NCI-H2081 (cell line): ENCODE measurements at places on chromosomes 2 and 18.

DNA sequence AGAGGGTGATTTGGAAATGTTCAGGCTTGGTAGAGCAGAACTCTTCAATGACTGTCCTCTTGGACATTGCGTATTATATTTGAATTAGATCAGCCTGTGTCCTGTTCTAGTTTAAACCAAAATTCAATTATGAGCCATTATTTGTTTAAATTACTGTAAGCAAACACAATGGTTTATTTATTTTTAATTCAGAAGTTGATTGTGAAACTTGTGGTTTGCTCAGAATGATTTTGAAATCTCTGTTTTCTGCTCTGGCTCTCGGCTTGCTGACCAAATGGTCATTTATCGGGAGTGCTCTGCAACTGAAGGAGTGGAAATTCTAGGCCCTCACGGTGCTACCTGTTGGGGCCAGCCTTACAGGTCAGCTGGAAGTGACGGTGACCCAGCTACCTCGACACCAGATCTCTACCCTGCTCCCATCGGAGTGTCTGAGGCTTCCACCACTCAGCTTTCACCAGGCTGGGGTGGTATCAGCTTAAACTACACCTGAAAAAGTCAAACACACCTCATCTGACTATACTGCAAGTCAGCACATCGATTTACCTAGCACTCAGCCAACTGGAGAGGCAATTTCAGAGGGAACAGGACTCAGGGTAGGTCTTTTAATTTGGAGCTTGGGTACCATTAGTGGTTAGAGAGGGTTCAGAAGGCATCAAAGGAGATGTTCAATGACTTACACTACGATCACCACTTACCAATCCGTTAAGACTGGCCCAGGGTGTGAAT lies 36.8 kb upstream of the GPD2 start:
- DNase-seq, result no peak

DNA sequence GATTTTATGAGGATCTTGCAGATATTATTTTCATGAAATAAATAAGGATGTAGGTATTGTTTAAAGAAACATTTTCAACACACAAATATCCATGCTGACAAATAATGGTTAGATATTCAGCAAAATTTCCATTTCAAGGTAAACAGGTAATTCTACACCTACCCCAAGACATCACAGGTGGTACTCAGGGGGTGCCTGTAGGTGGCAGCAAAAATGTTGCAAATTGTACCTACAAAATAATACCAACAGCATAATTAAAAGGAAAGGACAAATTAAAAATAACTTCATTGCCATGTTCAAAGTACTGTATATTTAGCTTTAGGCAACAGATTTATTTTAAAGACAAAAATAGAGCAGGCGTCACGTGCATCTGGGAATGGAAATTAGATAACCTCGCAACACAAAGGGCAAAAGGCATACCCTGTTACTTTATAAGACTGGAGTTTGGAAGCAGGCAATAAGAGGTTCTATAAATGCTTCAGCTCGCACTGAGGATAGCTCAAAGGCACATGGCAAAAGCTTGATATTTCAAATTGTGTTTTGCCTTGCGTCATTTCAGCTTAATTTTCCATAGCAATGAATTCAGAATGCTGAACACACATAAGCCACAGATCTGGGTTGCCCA lies 630.5 kb downstream of the TDRD15 start:
- DNase-seq, result peak; percentile 43

GRCh38 chr18:79516441-79516931 lies 120.8 kb downstream of the NFATC1 start:
- no peak for DNase-seq

DNA sequence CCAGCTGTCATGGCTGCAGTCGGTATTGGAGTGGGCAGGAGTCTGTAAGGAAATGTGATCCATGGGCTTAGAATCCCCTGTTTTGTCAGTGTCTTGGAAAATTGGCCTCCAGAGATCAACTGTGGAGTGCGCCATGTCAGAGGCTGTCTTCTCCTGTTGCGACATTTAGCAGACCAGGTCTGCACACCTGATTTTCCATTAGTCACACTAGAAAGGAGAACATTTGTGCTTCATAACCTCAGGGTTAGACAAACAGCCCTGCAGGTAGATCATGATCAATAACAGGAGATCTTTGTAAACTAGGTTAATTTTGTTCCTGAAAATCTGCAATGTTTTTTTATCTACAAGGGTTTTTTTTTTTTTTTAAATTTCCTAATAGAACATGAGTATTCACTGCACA lies 28.0 kb downstream of the LDLRAD4 start:
- no peak for DNase-seq

- DNase-seq, result no peak
These were observed 270.2 kb downstream of the EN1 start for GRCh38 chr2:118577202-118577601.

- DNase-seq, result no peak
These were observed 10.8 kb upstream of the CRACDL start for GRCh38 chr2:98946855-98947254.

DNA sequence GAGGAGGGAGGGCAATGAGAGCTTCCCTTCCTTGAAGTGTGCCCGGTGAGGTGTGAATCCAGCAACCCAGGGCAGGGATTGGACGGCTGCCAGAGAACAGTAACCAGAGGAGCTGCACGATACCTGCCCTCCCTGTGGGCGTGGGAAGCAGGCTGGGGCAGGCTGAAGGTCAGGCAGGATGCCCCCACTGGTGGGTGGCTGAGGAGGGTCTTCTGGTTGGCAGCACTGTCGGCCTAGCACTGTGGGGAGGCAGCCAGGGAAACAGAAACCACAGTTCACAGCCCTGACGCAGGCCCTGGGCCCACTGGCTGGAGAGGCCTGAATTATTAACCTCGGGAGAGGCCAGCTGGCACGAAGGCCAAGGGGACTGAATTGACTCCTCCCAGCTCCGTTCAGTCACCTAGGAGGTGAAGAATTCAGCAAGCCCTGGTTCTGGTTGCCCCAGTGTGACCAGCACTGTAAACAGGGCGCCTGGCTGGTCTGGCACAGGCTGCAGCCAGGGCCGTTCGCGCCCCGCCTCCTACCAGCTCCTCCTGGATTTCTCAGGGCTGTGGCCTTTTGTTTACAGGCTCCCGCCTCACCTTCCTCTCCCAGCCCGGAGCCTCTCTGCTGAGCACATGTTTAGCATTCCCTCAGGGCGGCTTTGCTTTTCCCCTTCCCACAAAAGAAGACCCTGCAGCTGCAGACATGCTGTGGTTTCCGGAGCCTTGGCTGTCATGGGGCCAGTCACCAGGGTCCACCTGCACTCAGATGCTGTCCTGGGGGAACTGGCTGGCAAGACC lies 97.8 kb downstream of the B3GNT2 start:
- peak; percentile 23 for DNase-seq

- no peak for DNase-seq
These were observed 256.7 kb downstream of the DCDC2C start for GRCh38 chr2:3960106-3960505.

GRCh38 chr2:66273933-66274490 lies 160.9 kb upstream of the MEIS1 start:
- DNase-seq, result no peak

GRCh38 chr18:61754039-61754583 lies 138.7 kb downstream of the RNF152 start:
- no peak for DNase-seq

- no peak for DNase-seq
These were observed 38.4 kb downstream of the CAB39 start for GRCh38 chr2:230751062-230751461.

DNA sequence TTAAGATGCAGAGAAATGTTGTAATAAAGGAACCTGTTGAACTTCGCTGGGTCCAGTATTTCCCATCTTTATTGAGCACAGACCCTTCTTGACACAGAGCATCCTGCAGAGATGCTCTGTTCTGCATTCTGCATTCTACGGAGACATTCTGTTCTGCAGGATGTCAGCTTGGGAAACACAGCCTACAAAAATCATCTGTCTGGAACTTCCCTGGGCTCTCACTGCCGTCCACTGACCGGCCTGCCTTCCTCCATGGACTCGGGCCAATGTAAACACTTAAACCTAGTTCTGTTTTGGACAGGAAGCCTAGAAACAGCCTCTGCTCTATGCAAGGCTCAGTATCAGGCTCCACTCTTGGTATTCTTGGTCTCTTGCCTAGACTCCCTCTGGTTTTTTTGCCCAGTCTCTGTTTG lies 90.0 kb upstream of the PPP1CB start:
- DNase-seq, result peak; percentile 15

DNA sequence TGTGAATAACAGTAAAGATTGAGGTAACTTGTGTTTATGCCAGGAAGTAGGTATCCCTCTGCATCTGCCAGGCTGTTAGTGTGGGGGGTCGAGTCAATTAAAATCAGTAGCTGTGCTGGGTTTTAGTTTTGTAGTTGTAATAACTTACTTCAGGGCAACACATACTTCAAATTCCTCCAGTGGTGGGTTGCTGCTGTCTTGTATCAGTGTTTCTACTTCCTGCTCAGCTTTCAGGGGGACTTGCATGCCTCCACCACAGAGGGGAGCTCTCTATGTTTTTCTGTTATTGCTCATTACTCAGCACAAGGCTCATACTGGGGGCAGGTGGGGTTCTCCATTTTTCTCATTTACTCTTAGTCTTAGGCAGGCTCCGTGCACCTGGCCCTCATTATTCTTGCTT lies 136.8 kb downstream of the CAPN13 start:
- DNase-seq, result no peak

- DNase-seq, result no peak
These were observed 223.9 kb upstream of the NOL4 start for GRCh38 chr18:34448662-34449061.

GRCh38 chr2:183383854-183384253 lies 259.6 kb downstream of the NUP35 start:
- no peak for DNase-seq

GRCh38 chr2:1793868-1794445 lies 49.6 kb upstream of the PXDN start:
- DNase-seq, result no peak

GRCh38 chr2:88542668-88543067 lies 84.6 kb downstream of the EIF2AK3 start:
- DNase-seq, result no peak

DNA sequence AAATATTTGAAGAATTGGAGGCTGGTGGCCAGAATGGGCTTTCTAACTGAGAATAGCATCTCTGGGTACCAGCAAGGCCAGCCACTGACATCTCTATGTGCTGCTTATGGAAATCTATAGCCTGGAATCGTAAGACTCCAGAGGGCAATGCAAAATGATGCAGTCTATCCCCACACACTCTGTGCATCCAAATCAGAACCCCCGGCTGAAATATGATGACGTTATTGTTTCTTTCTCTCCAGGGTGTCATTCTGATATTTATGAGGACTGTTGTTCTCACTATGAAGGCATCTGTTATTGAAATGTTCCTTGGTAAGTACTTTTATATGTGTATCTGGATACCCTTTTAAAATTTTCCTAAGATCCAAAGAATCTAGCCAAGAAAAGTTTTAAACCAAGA lies 19.6 kb downstream of the VIT start:
- DNase-seq, result no peak

DNA sequence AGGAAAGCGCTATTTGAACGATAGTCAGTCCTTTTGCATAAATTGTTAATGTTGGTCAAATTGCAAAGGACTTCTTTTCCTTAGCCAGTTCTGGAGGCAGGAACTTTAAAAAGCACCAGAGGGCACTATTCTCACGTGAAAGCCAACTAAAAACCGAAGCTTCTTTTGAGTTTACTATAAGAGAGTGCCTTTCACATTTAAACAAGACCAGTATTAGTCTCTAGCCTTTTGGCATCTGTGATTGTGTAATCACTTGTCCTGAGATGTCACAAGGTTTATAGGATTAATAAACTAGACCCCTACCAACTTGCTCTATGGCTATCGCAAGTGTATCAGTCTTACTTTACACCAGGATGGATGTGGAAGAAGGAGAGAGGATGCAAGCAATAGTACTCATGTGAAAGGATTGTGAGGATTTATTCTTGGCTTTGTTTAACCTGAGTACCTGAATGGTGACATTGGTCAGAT lies 14.4 kb upstream of the STAT4 start:
- peak; percentile 44 for DNase-seq

DNA sequence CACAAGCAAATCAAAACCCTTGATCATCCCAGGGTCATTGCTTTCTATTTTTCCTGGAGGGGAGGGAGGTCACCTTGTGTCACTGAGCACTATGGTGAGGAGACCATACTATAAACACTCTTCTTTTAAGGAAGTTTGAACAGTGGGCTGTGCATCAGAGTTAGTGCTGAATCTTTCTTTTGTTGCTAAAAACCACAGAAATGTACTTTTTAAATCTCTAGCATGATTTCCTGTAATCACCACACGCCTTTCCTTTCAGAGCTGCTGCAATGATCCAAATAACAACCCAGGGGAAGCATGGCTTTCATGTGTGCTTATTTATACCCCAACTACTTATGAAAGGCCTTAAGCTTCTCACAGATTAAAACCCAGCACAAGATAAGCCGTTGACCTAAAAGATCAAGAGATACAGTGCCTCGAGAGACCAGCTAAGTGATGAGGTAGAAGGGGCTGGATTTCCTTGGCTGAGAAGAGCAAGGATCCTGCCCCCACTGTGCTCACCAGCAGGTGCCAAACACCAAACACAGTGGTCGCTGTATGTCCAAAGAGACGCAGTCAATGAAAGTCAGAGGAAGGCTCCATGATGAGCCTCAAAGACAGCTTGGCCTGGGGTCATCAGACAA lies 34.7 kb downstream of the TRABD2A start:
- DNase-seq, result no peak

DNA sequence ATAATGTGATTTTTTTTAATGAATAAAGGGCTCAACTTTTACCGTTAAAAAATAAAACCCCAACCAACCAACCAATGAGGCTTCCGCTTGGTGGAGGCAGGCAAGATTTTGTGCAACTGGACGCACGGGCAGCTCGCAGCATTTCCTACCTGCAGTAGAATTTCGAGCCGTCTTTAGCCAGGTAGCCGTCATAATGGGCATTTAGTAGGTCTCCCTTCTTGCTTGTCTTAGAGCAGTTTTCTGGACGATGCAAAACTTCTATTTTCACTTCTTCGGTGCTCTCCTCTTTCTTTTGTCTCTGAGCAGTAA lies 316 bp downstream of the FKBP7 start:
- DNase-seq, result peak; percentile 40
